Posterior cingulate gyrus (tissue), 11 donors: ENCODE measurements at places on chromosomes 6 and 20.

GRCh38 chr20:11918391-11918845 is 725 bp downstream of the BTBD3 start:
- DNase-seq, result no peak

DNA sequence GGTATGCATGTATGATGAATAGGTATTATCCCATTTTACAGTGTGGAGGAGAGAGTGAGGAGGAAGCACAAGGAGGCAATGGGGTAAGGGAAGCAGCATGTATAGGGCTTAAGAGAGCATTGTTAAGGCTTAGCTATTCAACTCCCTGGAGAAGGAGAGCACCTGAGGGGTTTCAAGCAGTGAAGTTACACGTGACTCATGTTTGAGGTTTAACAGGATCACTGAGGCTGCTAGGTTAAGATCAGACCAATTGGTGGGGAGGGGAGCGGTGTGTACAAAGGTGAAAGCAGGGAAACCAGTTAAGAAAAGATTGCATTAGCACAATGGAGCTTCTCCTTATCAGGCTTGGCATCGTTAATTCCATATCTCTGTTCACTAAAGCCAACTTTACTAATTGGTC is 64.4 kb upstream of the NHSL1 start:
- DNase-seq, result no peak

GRCh38 chr20:11261533-11262000 is 587.8 kb upstream of the JAG1 start:
- no peak for DNase-seq

DNA sequence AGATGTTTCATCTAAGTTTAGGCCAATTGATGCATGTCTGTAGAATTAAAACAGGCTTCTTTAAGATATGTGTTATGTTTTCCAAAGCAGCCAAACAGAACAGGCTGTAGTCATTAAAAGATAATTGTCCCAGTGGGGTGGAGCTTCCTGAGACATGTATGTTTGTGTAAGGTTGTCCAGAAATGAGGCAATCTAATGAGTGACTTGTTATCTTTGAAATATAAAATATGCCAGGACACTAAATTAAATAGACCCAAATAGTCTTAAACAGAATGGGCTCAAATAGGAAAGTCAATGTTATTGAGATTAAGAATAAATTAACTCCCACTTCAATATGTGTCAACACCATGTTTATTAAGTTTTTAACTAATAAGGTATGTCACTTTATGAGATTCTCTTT is 204.7 kb upstream of the RNF217 start:
- no peak for DNase-seq

DNA sequence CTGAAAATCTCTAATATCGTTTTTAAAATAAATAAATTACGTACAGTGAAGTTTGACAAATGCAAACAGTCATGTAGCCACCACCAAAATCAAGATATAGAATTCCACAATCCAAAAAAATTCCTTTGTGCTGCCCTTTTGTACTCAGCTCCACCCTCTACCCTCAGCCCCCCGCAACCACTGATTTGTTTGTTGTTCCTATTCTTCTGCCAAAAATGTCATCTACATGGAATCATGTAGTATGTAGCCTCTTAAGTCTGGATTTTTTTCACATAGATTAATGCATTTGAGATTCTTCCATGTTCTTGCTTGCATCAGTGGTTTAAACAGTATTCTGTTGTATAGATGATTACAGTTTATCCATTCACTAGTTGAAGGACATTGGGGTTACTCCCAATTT is 8.5 kb upstream of the REPS1 start:
- DNase-seq, result no peak
